ENCODE measurements at places on chromosomes 5 and 9. TPM values are rescaled to one million over a fixed set of nuclear protein-coding genes. Genes with fewer than 3 reads are reported as not detected.
A peak's percentile ranks its signal among the peaks of the same experiment; 100 is the strongest.

TAF11L5 gene
- total RNA-seq, result not detected

RPL12 gene
- 1,334 TPM for total RNA-seq

DNA sequence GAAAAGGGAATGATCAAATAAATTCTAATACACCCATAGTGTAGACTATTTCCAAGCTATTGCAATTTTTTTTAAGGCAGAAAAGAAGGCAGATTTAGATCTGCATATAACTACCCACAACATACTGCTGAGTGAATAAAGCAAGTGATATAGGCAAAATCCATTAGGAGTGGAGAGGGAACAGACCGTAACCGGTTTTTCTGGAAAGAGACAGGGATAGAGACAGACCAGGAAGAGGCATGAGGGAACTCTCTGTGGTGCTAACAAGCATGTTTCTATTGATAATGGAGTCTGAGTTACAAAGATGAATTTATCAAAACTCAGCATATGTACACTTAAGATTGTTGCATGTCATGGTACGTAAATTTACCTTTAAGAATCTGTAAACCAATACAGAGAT lies 14.5 kb downstream of the ZDHHC21 start:
- peaks cover 24% of the 10 kb centered on the region for H3K36me3 ChIP-seq
- no peak overlapping the region for H3K27ac ChIP-seq
- no peak for DNase-seq
- H3K27me3 ChIP-seq, result no peaks in the 10 kb centered on the region

ADCY2 gene
- not detected for total RNA-seq

IFNA14 gene
- total RNA-seq, result not detected

DMRT2 gene
- total RNA-seq, result not detected

DNA sequence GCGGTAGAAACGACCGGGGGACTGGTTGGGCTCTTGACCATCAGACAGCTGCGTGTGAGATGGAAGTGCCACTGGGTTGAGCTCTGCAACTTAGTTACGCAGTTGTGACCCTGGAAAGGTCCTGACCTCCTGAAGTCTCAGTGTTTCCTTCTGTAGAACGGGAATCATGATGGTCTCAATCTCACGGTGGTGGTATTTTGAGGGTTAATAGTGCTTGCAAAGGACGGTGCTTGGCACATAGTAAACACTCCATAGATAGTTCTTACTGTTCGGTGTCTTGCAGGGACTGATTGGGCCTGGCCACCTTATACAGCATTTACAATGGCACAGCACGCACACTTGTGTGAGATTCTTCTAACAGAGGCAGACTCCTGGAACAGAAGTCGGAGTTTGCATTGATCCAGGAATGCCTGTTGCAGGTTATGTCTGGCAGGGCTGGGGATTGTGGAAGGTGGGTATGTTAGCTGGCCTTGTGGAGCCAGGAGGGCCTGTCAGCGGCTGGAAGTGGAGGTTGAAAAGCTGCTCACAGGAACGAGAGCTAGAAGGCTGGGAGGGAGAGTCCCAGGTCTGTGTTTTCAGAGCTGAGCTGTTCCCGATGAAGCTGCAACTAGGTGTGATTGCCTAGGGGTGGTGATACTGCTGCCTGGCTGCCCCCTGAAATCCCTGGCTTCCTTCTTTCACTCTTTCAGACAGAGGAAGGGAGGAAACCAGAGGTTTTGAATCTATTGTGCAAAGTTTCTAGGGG lies 962 bp upstream of the TXN start:
- no peak overlapping the region for H3K27ac ChIP-seq
- H3K36me3 ChIP-seq, result no peaks in the 10 kb centered on the region
- H3K27me3 ChIP-seq, result no peaks in the 10 kb centered on the region
- H3K4me3 ChIP-seq, result peak overlapping the region; percentile 80
- H3K4me1 ChIP-seq, result peaks cover 21% of the 10 kb centered on the region

DNA sequence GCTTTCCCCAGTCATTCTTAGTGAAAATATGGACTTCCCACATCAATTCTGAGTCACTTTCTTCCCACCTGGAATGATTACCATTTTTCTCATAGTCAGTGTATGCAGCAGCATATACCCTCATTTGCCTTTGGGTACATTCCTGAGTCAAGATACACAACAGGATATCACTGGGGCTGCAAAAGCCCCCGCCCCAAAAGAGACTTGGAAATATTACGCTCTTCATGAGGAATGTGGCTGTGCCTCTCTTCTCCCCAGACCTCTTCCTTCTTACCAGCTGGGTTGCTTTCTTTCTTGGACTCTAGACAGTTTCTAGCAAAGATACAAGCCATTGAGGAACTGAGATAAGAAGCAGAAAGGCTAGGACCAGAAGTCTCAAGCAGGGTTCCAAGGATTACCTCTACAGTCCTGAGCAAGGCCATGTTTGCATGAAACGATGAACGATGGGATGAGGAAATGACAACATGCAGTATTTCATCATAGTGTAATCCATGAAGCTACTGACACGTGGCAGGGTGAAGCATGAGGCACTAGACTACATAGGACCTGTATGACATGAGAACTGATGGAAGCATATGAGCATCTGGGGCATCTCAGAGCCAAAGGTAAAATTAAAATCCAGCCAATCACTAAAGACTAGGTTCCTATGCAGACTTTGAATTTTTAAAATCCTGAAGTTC lies 218.1 kb downstream of the RAB3C start:
- H3K4me1 ChIP-seq, result no peaks in the 10 kb centered on the region
- H3K36me3 ChIP-seq, result no peaks in the 10 kb centered on the region
- no peak overlapping the region for H3K27ac ChIP-seq
- no peak overlapping the region for H3K4me3 ChIP-seq

SLCO4C1 gene
- 0.42 TPM for total RNA-seq

STC2 gene
- not detected for total RNA-seq

F2RL2 gene
- not detected for total RNA-seq

GRCh38 chr9:92983984-92984589 lies 36.8 kb downstream of the FGD3 start:
- no peak overlapping the region for H3K4me3 ChIP-seq
- no peak for DNase-seq
- H3K36me3 ChIP-seq, result peaks cover 11% of the 10 kb centered on the region
- H3K27ac ChIP-seq, result no peak overlapping the region
- peaks cover 20% of the 10 kb centered on the region for H3K4me1 ChIP-seq

DNA sequence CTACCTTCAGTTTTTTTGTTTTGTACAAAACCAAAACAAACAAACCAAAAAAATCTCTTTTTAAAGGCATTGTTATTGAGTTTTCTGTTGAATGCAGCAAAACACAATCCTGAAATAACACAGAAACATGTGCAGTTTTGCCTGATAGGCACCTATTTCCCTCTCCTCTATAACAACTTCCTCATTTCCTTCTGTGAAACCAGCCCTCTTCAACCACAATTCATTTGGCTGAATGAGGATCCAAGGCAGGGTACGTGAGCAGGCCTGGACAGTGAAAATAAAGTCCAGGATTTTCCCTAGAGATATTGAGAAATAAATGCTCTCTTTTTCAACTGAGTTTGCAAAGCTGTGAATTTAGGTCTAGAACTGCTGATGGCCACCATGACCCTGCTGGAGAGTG lies 134.8 kb upstream of the LARP1 start:
- H3K27me3 ChIP-seq, result no peaks in the 10 kb centered on the region
- no peak for DNase-seq
- no peaks in the 10 kb centered on the region for H3K36me3 ChIP-seq
- H3K27ac ChIP-seq, result no peak overlapping the region
- no peak overlapping the region for H3K4me3 ChIP-seq

- DNase-seq, result no peak
- H3K27me3 ChIP-seq, result no peaks in the 10 kb centered on the region
- no peaks in the 10 kb centered on the region for H3K4me1 ChIP-seq
- no peak overlapping the region for H3K27ac ChIP-seq
- H3K36me3 ChIP-seq, result no peaks in the 10 kb centered on the region
These were observed 24.0 kb downstream of the OR1J1 start for GRCh38 chr9:122453677-122454135.

GRCh38 chr9:119924736-119925135 lies 555.5 kb upstream of the BRINP1 start:
- no peak for DNase-seq
- no peaks in the 10 kb centered on the region for H3K36me3 ChIP-seq
- H3K27ac ChIP-seq, result no peak overlapping the region
- no peaks in the 10 kb centered on the region for H3K27me3 ChIP-seq

DNA sequence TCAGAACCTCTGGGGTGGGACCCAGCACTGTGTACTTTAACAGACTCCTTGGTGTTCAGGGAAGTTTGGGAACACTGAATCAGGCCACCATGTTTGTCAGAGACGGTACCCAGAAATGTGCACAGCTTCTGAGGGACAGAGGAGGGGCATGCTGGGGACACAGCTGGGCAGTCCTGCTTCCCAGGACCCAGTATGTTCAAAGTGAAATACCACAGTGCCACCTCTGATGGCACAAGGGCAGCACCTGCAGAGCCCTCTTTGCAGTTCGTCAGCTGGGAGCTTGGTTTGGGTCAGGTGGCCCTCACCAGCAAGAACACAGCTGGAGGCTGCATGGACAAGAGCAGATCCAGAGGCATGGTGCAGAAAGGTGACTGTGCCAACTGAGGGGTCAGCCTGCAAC lies 51.2 kb downstream of the NDST1 start:
- no peak overlapping the region for H3K27ac ChIP-seq
- no peaks in the 10 kb centered on the region for H3K36me3 ChIP-seq
- no peak for DNase-seq
- no peak overlapping the region for H3K4me3 ChIP-seq
- no peaks in the 10 kb centered on the region for H3K27me3 ChIP-seq

DNA sequence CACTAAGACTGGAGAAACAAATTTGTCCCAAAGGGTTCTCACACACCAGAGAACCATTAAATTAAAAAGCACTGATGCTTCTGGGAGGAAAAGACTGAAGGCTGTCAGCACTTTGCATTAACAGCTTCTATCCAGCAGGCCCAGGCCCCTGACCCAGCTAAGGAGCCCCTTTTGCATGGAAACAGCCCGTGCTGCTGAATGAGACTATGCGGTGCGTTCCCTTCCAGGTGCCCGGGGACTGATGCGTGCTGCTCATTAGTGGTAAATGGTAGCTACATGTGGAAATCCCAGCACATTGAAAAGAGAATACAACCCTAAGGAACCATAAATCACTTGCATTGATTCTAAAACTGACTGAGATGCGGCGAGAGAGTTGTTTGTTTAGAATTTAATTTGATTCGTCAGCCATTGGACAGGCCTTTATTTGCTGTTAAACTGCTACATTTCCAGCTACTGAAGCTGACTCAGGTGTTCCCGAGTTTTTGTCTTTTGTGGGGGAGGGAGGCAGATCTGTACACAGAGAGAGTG lies 351.0 kb upstream of the SLC24A2 start:
- H3K27ac ChIP-seq, result no peak overlapping the region
- no peak for DNase-seq
- H3K4me3 ChIP-seq, result no peak overlapping the region
- H3K36me3 ChIP-seq, result no peaks in the 10 kb centered on the region
- H3K4me1 ChIP-seq, result peaks cover 3% of the 10 kb centered on the region

DNA sequence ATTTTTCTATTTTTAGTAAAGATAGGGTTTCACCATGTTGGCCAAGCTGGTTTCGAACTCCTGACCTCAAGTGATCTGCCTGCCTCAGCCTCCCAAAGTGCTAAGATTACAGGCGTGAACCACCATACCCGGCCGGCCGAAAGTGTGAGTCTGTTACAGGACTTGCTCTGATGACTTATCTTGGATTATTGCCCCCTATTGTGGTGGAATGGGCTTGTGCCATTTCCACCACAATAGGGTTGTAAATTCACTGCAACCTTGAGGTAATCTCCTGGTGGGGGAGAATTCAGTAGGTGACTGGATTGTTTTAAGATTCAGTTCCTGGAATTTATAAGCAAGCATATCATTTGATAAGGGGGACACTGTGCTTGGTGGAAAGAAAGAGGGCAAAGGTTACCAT lies 15.0 kb upstream of the HMGCR start:
- H3K4me1 ChIP-seq, result no peaks in the 10 kb centered on the region
- H3K27me3 ChIP-seq, result no peaks in the 10 kb centered on the region
- no peaks in the 10 kb centered on the region for H3K36me3 ChIP-seq
- no peak overlapping the region for H3K4me3 ChIP-seq

NR5A1 gene
- total RNA-seq, result not detected

DAB2IP gene
- 3.6 TPM for total RNA-seq

ABLIM3 gene
- total RNA-seq, result not detected

DNA sequence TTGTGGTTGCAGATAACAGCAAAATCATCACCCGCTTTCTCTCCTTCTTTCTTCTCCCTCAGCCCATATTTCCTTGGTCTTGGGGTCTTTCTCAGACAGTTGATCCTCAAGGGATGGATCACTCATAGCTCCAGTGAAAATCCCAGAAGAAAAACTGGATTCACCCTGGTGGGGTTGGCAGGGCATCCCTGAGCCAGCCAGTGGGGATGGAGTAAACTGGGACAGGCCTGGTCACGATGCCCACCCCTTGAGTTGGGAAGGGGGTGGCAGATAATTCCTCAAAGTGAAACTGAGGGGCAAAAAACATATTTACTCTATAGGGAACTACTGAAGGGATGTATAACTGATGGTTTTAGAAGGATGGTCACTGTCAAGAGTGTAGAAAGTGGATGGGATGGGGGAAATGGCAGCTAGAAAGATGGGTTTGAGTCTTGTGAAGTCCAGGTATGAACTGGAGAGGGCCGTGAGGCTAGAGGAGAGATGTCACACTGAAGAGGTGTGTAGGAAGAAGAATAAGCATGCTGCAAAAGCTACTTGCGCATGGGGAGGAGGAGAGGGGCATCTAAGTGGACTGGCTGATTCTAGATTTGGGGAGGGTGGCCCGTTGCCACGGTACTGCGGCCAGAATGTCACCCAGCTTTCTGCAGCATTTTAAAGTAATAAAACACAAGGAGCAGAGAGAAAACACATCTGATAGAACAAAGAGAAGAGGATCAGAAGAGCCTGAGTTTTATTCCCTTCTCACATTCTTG lies 162.8 kb downstream of the PJA2 start:
- no peaks in the 10 kb centered on the region for H3K4me1 ChIP-seq
- no peaks in the 10 kb centered on the region for H3K27me3 ChIP-seq
- no peak for DNase-seq
- H3K27ac ChIP-seq, result no peak overlapping the region
- no peak overlapping the region for H3K4me3 ChIP-seq
